ENCODE measurements at places on chromosomes 2 and 18. TPM values are rescaled to one million over a fixed set of nuclear protein-coding genes. Genes with fewer than 3 reads are reported as not detected.

Gene PLGLB1
- total RNA-seq, result 2.7 TPM

Gene DYSF
- 45.8 TPM for total RNA-seq

Gene GAREM2
- total RNA-seq, result 1.3 TPM

Gene METTL4
- total RNA-seq, result 7.9 TPM

Gene HIBCH
- total RNA-seq, result 22.5 TPM

Gene TMEM182
- 187 TPM for total RNA-seq

Data from Right ventricle myocardium superior (tissue), 1 donor.